Naive thymus-derived CD4-positive, alpha-beta T cell (primary cell): ENCODE measurements at places on chromosomes 5 and 9. TPM values are rescaled to one million over a fixed set of nuclear protein-coding genes. Genes with fewer than 3 reads are reported as not detected.

STKLD1 gene
- 1.8 TPM for total RNA-seq

KCNN2 gene
- not detected for total RNA-seq

WNT8A gene
- total RNA-seq: not detected

ST6GALNAC4 gene
- total RNA-seq: 36.1 TPM

SLC24A2 gene
- not detected for total RNA-seq

GFM2 gene
- total RNA-seq: 17.8 TPM

SLC45A2 gene
- not detected for total RNA-seq

ANKRD20A1 gene
- total RNA-seq: 0.36 and 1.3 TPM in 2 replicates

PCDHGB3 gene
- total RNA-seq: 0.58 and 0.97 TPM in 2 replicates

COL23A1 gene
- total RNA-seq: 0.32 TPM

PDGFRB gene
- total RNA-seq: 5.1 TPM

PLPP1 gene
- total RNA-seq: 8.3 TPM

MORN5 gene
- not detected in 2 replicates for total RNA-seq

STING1 gene
- total RNA-seq: 130 TPM

ECM2 gene
- total RNA-seq: not detected

LOX gene
- total RNA-seq: not detected

GKAP1 gene
- total RNA-seq: 2.9 and 4.4 TPM in 2 replicates

DNAH5 gene
- not detected for total RNA-seq

GRIA1 gene
- not detected for total RNA-seq

WWC1 gene
- total RNA-seq: 0.68 TPM

FAM169A gene
- 14.2 TPM for total RNA-seq

GFI1B gene
- total RNA-seq: not detected

TMEM232 gene
- 3.0 TPM for total RNA-seq

MZB1 gene
- 14.0 TPM for total RNA-seq

DMRT3 gene
- total RNA-seq: not detected

LHX2 gene
- total RNA-seq: not detected

SV2C gene
- not detected for total RNA-seq

ADGRV1 gene
- 1.1 TPM for total RNA-seq

PCDHA6 gene
- not detected for total RNA-seq

RIMOC1 gene
- total RNA-seq: 14.5 TPM

PALM2AKAP2 gene
- not detected for total RNA-seq

SOHLH1 gene
- not detected for total RNA-seq

BSPRY gene
- 9.6 and 10.3 TPM in 2 replicates for total RNA-seq

GNE gene
- 18.5 TPM for total RNA-seq

AK1 gene
- 45.1 TPM for total RNA-seq

PCDHA5 gene
- not detected in 2 replicates for total RNA-seq

SEMA6A gene
- total RNA-seq: not detected in 2 replicates

COL15A1 gene
- not detected for total RNA-seq

ANKH gene
- 40.6 and 47.1 TPM in 2 replicates for total RNA-seq

LCN10 gene
- 1.2 TPM for total RNA-seq

FOXD4 gene
- total RNA-seq: 0.27 TPM

HK3 gene
- 1.4 TPM for total RNA-seq

TAL2 gene
- not detected for total RNA-seq

FAM114A2 gene
- 37.1 TPM for total RNA-seq

SLC6A18 gene
- total RNA-seq: not detected

PLCXD3 gene
- total RNA-seq: not detected

HAVCR1 gene
- total RNA-seq: 32.3 TPM

C9orf153 gene
- 0.25 and 0.75 TPM in 2 replicates for total RNA-seq

ADCY2 gene
- total RNA-seq: not detected
